Stimulated activated CD8-positive, alpha-beta memory T cell treated with anti-CD3 and anti-CD28 coated beads, Interleukin-4, amount 100 ng/mL, for 4 hours (primary cell): ENCODE measurements at places on chromosomes 11 and 22.

DNA sequence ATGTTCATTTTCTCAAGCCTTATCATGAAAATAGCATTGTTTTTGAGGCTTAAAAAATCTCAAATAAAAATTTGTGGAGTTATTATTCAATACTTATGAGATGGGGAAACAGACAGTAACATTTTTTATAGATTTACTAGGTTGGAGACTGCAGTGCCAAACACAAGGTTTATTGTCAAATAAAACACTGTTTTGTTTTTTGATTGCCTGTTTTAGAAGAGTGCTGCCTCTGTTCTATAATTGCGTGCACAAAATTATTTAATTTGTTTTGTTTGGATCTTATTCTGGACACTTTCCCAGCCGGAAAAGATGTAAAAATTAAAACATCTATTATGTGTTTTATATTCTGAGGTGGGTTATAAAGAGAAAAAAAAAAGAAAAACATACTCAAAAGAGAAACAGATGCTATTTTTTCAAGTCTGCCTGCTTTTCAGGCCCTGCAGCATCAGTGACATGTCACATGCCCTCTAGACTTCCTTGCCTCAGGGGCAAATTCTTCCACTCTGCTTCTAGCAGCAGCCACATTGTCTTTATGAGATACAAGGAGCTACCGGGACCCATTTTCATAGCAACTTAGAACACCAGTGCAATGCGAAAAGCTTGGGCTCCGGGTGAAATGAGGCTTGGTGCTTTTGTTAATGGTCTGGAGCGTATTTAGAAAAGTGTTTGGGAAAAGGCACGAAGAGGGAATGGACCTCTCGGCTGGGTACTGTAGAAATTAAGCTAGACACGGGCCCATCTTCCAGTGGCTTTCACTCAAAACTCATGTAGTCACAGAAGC, 77.5 kb downstream of the EFCAB6 start:
- no peak for DNase-seq

GRCh38 chr11:104728927-104729326, 169.3 kb downstream of the CASP12 start:
- no peak for DNase-seq

GRCh38 chr11:101862391-101863233, 52.2 kb upstream of the CEP126 start:
- DNase-seq, result no peak

GRCh38 chr11:120031612-120032600, 106.0 kb downstream of the TRIM29 start:
- DNase-seq, result no peak

DNA sequence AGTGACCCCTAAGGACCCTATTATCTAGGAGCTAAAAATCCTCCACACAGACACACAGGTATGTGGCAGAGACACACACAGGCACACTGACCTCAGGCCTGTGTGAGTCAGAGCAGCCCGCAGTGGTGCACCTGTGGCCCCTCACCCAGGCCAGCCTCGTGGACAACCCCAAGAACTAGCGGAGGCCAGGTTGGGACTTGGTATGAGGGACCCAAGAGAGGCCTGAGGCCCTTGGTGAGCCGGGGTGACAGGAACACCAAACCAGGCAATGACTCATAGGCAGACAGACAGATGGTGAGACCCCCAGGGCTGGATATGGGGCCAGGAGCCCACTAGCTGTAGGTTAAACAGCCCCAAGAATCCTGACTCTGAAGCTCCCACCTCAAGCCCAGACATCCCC, 6.0 kb downstream of the CASTOR1 start:
- DNase-seq, result no peak
